CD4-positive, alpha-beta T cell treated with Interleukin-4 for 1 hour (primary cell): ENCODE measurements at places on chromosomes 2 and 18.

DNA sequence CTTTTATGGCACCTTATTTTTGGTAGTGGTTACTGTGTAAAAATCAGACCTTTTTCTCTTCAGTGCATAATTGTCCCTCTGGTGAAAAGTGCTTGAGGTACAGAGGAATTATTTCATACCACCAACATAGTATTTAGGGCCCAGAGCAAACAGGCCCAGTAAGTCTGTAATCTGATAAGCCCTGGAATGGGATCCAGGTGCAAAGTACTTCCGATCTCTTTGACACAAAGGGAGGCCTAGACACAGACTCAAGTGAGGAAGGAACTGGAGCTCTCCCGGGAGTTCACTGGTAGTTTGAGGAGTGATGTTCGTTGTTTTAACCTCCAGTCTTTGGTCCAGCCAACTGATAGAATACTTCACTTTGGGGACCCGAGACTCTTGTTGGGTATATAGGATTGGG is 57.4 kb downstream of the RAB31 start:
- DNase-seq = no peak

DNA sequence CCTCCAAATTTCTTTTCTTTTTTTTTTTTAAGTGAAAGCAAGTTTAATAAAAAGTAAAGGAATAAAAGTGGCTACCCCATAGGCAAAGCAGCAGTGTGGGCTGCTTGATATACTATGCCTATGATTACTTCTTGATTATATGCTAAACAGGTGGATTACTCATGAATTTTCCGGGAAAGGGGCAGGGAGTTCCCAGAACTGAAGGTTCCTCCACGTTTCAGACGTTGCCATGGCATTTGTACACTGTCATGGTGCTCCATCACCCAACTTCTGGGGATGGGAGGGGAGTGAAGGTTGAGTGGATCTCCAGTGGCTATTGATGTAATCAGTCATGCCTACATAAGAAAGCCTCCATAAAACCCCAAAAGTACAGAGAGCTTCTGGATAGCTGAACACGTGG is 176.2 kb downstream of the CYP26B1 start:
- no peak for DNase-seq

DNA sequence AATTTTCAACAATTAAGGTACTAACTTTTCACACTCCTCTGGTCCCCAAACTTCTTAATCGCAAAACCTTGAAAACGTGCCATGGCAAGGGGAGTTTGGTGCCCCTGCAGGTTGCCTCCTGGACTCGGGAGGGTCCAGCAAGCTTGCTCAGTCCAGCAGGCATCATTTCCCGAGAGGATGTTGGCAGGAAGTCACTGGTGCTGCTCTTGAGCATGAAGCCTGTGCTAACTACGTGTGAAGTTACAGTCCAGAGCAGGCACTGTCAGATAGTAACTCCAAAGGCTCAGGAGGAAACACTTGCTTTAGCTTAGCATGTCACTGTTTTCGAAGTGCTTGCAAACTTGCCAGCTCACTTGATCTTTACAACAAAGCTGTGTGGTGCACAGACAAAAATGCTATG is 215.4 kb downstream of the MYCN start:
- DNase-seq = no peak

DNA sequence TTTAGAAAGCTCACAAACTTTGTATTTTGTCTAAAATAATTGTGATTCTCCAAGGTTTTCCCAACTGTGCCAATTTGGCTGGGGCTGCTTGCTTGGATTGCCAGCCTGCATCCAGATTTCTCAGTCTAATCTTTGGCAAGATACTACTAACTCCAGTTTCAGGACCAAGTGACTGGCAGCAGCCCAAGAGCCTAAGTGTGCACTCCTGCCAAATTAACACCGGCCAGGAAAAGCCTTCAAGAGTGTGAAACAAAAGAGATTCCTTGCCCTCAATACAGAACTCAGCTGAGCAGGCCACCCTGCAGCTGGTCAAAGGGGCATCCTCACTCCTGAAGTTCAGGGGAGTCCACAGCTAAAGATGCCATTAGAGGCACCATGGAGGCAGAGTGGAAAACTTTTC is 589.0 kb upstream of the ACVR2A start:
- DNase-seq = no peak

DNA sequence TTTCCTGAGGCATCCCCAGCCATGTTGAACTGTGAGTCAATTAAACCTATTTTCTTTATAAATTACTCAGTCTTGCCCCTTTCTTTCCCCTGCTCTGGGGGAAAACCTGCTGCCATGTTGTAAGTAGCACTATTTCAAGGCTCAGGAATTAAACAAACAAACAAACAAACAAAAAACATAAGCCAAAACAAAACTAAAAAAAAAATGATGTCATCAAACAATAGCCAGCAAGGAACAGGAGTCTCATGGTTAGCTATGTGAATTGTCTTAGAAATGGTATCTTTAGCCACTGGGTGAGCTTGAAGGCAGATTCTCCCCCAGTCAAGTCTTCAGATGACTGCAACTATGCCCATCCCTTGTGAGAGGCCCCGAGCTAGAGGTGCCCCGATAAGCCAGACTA is 823.4 kb upstream of the ZEB2 start:
- DNase-seq = no peak

DNA sequence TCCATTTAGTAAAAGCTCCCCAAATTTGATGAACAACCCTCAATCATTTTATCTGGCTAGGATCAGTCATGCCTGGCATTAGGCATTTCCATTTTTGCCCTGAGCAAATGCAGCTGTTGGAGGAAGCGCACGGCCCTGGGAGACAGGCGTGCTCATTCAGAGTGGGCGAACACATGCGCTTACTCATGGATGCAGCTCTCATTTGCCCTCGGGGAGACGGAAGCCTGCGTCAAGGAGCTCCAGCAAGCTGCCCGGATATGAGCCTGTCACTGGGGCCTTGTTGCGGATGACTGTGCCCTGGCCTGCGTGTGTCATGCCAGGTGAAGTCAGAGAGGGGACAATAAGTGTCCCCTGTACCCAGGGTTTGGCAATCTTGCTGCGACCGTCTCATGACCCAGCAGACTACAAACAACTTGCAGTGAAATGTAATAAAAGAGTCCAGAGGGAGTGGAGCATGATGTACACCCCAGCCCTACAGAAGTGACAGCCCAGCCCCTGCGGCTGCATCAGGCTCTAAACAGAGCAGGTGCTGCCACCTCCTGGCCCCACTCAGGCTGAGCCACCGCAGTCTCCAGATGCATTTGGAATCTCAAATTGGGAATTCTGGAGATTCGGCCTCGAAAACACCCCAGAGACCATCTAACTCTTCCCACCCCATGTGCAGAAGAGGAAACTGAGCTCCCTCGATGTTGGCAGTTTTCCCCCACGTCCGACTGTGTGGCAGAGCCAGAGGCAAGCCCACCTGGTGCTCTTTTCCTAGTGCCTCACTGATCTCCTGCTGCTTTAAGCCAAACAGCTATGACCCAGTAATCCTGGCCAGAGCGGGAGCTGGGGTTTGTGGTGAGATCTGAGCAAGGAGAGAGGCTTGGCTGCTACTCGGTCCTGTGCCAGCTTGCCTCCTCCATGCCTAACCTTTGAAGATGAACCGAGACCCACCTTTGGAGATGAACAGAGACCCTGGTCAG is 105.0 kb upstream of the ALK start:
- DNase-seq = no peak

- no peak for DNase-seq
Observed at GRCh38 chr2:141529659-141530058, 601.2 kb downstream of the LRP1B start.

- DNase-seq = no peak
Observed at GRCh38 chr2:10274983-10275802, 27.5 kb upstream of the HPCAL1 start.

GRCh38 chr2:239271471-239271870 is 129.3 kb downstream of the HDAC4 start:
- no peak for DNase-seq

GRCh38 chr2:180564051-180564450 is 416.4 kb upstream of the UBE2E3 start:
- no peak for DNase-seq

DNA sequence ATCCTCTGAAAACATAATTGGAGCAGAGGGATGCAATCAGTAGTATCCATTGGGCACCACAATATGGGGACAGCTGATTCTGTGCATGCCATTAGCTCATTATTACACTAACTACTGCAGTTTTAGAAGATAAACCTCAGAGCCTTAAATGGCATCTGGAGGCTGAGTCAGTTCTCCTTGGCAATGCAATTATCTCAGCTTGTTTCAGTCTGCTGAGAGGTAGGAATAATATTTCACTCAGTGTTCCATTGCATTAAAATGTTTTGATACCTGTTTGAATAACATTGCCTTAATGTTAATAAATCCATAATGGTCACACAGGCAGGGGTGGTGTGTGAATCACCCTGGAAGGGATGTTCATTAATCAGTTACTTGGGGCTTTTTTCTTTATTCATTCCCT is 309.6 kb downstream of the LRRTM1 start:
- no peak for DNase-seq

DNA sequence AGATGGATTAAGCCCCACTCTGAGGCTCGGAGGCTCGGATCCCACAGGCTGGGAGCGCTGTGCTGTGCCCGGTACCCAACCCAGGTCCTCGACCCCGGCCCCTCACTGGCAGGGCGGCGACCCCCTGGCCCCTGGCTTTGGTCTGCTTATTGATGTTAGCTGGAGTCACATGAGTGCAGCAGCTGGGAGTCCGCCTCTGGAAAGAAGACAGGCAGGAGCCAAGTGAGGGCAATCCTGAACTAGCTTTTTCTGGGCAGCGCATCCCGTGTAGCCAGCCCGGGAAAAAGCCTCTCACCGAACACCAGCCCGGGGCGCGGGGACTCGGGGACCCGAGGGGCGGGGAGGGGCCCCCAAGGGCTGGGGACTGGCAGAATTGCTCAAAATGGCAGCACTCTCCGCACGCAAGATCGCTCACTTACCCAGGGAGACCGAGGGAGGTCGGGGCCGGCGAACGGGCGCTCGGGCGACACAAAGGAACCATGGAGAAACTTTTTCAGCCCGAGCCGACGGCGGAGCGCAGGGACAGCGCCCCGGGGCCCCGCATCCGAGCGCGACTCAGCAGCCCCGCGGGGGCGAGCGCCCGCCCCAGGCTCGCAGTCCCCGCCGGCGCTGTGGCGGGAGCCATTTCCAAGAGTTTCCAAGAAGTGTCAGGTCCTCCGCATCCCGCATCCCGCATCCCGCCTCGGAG is 567 bp downstream of the TMEM200C start:
- DNase-seq = no peak
